ENCODE measurements at places on chromosomes 1 and 21. TPM values are rescaled to one million over a fixed set of nuclear protein-coding genes. Genes with fewer than 3 reads are reported as not detected.

Gene FCGR3A
- 39.1 TPM for total RNA-seq

Gene LINGO4
- total RNA-seq = 0.20 TPM

Gene CA6
- total RNA-seq = not detected

Gene BSND
- not detected for total RNA-seq

GRCh38 chr1:158026651-158027050 lies 33.2 kb downstream of the KIRREL1 start:
- H3K4me1 ChIP-seq = no peaks in the 10 kb centered on the region
- H3K36me3 ChIP-seq = no peaks in the 10 kb centered on the region
- H3K4me3 ChIP-seq = no peak overlapping the region
- no peaks in the 10 kb centered on the region for H3K27me3 ChIP-seq
- DNase-seq = no peak
- H3K27ac ChIP-seq = no peak overlapping the region

GRCh38 chr1:11062965-11063401 lies 3.2 kb upstream of the SRM start:
- H3K4me3 ChIP-seq = no peak overlapping the region
- no peak overlapping the region for H3K27ac ChIP-seq
- H3K36me3 ChIP-seq = peaks cover 33% of the 10 kb centered on the region
- no peak for DNase-seq
- H3K27me3 ChIP-seq = no peaks in the 10 kb centered on the region

DNA sequence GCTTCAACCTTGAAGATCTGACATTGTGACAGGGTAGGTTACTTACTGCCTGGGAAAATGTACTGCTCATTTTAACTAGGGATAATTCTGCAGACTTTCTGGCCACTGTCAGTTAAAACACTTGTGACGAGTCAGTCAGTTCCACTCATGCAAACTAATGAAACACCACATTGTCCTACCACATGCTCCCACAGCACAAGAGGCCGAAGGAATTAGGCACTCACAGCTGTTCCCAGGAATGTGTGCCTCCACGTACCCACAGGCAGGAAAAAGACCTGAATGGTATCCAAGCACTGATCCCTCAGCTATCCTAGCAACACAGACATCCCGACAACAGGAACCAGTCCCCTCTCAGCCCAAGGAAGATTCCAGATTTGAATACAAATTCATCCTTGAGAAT lies 12.3 kb downstream of the BCAR3 start:
- H3K36me3 ChIP-seq = peaks cover 3% of the 10 kb centered on the region
- H3K27me3 ChIP-seq = no peaks in the 10 kb centered on the region
- no peak for DNase-seq
- H3K27ac ChIP-seq = no peak overlapping the region
- H3K4me1 ChIP-seq = no peaks in the 10 kb centered on the region
- no peak overlapping the region for H3K4me3 ChIP-seq

DNA sequence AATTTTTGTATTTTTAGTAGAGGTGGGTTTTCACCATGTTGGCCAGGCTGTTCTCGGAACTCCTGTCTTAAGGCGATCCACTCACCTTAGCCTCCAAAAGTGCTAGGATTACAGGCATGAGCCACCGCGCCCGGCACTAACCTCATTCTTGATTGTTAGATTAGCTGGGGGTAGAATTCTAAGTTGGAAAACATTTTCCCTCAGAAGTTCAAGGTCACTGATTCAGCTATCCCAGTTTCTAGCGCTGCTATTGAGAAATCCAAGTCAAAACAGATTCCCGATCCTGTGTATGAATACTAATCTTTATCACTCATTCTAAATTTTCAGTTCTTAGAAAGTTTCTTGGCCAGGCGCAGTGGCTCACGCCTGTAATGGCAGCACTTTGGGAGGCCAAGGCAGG lies 24.4 kb upstream of the EFNA1 start:
- no peaks in the 10 kb centered on the region for H3K27me3 ChIP-seq
- H3K36me3 ChIP-seq = no peaks in the 10 kb centered on the region
- no peaks in the 10 kb centered on the region for H3K4me1 ChIP-seq
- no peak overlapping the region for H3K4me3 ChIP-seq
- H3K27ac ChIP-seq = no peak overlapping the region
- DNase-seq = no peak

DNA sequence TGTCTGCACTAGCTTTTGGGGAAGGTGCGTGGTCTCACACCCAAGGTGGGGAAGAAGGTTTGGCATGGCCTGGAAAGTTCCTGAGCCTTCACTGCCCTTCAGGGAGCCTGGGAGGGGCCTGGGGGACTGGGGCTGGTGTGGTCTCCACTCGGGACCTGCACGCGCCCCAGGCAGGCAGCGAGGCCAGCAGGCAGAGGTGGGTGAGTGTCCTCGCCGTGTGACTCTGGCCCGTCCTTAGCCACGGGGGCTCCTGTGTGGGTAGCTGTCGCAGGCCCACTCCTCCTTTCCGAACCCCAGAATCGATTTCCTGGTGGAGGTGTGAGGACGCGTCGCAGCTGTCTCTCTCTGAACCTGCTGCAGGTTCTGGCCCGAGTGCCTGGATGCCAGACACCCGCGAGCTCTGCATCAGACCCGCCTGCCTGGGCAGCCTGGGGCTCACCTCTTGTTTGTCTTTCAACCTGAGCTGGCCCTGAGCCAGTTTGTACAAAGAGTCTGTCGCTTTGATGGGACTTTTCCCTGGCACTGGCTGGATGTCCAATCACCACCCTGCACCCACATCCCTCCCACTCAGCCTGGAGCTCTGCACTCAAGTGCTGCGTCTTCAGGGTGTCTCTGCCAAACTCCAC lies 36.0 kb upstream of the SLC19A1 start:
- no peak for DNase-seq
- H3K4me1 ChIP-seq = no peaks in the 10 kb centered on the region
- H3K36me3 ChIP-seq = no peaks in the 10 kb centered on the region
- H3K27ac ChIP-seq = no peak overlapping the region
- no peaks in the 10 kb centered on the region for H3K27me3 ChIP-seq
- H3K4me3 ChIP-seq = no peak overlapping the region

- no peak overlapping the region for H3K4me3 ChIP-seq
- DNase-seq = no peak
- H3K27me3 ChIP-seq = no peaks in the 10 kb centered on the region
- H3K27ac ChIP-seq = peak overlapping the region; percentile 5
Measured at GRCh38 chr1:20767271-20767670, 19.8 kb downstream of the HP1BP3 start.

Data from right atrium auricular region (tissue), 2 donors.